ENCODE measurements at places on chromosomes 4 and X.

- no peak for DNase-seq
These were observed 90.5 kb upstream of the ZNF827 start for GRCh38 chr4:146029147-146029546.

DNA sequence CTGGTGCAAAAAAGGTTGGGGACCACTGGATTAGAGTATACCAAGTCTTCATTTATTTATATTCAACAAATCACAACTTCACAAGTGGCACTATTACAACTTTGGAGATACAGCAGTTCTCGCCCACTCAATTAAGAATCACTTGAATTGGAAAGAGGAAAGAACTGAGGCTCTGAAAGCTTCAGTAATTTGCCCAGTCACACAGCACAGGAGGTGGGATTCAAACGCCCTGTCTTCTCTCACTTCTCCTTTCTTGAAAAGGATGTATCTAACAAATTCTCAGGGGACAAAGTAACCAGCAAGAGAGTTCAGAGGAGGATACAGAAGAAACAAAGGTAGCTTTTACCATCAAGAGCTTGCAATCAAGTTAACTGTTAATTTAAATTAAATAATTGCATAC, 12.4 kb downstream of the SMIM14 start:
- DNase-seq: no peak

DNA sequence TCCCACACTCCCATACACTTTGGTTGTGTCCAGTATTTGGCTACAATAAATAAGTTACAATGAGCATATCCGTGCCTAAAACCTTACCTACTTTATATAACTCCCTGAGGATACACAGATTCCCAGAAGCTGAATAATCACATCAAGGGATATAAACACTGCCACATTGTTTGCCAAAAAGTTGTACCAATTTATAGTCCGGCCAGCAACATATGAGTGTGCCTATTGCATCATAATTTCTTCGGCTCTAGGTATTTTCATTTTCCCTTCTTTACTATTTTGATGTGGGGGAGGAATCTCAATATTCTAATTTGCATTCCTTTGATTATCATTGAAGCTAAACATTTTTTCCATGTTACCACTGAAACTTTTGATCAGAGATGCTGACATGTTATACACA, 146.4 kb downstream of the PCDH19 start:
- no peak for DNase-seq

DNA sequence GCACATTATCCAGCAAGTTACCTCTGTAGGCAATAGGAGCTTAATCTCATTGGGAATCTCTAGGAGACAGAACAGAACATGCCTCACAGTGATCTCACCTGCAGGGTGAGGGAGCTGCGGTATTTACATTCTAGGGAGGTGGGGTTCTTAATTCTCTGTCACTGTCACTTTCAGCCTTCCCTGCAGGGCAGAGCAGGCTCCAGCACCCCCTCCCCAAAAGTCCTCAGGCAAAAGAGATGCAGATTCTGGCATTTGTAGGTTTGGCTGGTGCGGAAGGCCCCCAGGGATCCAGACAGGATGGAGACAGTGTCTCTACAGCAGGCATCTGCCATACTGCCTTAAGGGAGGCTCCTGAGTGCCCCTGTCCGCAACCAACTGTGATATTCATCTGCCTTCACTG, 166.4 kb upstream of the ATP6AP2 start:
- DNase-seq: no peak

DNA sequence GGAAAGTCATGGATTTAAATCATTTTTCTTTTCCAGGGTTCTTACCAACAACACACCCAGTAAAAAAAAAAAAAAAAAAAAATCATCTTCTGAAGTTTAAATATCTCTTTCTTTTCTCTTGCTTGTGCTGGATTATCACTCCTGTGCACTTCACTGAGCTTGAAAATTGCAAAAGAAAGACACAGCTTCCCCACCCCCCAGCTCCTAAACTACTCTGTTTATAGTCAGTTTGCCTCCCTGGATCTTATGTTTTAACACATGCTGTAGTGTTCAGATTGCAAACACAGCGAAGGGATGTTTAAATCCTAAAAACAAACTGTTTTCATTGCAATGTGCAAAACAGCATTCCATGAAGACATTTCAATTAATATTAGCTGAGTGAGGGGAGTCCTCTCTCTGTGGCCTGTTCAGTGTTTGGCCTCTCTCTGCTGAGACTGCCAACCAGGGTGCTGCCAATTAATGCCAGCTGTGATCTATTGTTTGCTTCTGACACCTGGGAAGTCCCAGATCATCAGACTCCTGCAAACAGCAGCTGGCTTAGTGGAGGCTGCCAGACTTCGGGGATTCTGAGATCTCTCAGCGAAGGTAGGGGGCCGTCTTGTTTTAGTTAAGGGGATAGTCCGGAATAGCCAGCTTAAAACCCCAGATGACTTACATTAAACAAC, 171.1 kb upstream of the PITX2 start:
- no peak for DNase-seq

GRCh38 chr4:101306225-101306624, 41.1 kb downstream of the PPP3CA start:
- no peak for DNase-seq

- no peak for DNase-seq
These were observed 7.1 kb downstream of the HAND2 start for GRCh38 chr4:173522951-173523395.

GRCh38 chr4:102586644-102587021, 85.5 kb downstream of the NFKB1 start:
- peak; percentile 76 for DNase-seq

DNA sequence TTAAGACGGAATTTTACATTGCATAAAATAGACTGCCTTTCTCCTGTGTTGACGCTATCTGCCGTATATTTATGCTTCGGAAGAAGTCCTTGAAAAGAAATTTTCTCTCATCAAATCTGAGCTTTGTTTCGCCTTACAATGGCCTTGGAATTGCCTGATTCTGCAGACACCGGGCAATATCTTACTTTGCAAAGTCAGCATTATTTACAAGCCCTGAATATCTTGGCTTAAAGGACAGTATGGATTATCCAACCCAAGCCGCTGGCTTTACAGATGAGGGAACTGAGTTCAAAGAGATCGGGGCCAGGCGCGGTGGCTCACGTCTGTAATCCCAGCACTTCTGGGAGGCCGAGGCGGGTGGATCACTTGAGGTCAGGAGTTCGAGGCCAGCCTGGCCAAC, 1.1 kb upstream of the MANBA start:
- DNase-seq: no peak

DNA sequence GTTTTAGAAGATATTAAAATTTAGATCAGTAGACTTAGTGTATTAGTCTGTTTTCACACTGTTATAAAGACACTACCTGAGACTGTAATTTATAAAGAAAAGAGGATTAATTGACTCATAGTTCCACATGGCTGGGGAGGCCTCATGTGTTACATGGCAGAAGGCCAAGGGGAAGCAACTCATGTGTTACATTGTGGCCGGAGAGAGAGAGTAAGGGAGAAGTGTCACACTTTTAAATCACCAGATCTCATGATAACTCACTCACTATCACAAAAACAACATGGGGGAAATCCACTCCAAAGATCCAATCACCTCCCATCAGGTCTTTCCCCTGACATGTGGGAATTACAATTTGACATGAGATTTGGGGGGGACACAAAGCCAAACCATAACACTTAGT, 1159.7 kb upstream of the PCDH7 start:
- DNase-seq: no peak

DNA sequence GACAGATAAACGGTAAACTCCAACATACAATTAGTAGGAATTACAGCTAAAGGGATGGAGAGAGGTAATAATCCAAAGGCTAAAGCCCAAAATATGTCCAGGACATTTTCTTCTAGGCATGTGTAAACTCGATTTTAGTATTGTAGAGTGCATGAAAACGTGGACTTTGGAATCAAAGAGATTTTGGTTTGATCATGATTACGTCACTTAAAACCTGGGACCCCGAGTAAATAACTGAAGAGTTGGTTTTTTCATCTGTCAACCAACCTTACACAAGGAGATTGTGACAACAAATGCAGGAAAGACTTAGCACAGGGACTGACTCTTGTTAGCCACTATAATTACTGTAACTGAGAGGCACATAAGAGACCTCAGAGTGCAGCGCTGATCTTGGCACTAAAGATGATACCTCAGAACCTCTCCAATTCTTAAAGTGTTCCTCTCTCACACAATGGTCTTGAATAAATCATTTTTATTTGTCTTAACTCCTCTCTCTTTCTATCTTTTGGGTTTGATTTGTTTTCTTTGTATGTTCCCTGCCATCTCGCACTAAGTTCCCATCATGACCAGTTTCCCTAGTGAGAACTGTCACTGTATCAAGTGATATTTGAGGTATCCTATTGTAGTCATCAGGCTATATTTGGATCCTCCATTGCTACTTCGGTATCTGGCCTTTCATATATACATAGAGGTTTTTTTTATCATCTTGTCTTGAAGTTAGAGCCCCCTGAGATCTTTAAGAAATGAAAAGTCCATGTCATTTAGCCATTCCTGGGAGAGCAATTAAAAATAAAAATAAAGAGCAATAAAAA, 32.2 kb upstream of the MSL3 start:
- no peak for DNase-seq

GRCh38 chr4:57156242-57156990, 46.2 kb upstream of the IGFBP7 start:
- no peak for DNase-seq

GRCh38 chr4:85488416-85488815, 13.5 kb downstream of the ARHGAP24 start:
- no peak for DNase-seq

GRCh38 chr4:3043282-3044020, 30.9 kb downstream of the HTT-AS start:
- DNase-seq: no peak

DNA sequence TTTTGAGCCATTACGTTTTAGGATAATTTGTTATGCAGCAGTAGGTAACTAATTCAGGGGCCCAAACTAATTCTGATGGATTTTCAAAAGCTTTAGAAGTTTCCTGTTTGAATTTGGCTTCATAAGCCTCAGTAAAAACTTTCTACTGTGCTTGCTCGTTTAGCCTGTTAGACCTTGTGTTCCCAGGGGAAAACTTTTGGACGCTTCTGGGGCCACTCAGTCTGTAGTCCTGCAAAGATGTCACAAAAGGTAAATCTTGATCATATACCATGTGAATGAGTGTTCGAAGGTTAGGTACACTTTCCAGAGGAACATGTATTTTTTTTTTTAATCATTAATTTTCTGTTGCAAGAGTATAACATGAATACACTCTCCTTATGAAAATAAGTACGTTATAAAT, 70.7 kb downstream of the SUPT20HL2 start:
- no peak for DNase-seq

GRCh38 chr4:111556851-111557250, 588.4 kb upstream of the FAM241A start:
- no peak for DNase-seq

DNA sequence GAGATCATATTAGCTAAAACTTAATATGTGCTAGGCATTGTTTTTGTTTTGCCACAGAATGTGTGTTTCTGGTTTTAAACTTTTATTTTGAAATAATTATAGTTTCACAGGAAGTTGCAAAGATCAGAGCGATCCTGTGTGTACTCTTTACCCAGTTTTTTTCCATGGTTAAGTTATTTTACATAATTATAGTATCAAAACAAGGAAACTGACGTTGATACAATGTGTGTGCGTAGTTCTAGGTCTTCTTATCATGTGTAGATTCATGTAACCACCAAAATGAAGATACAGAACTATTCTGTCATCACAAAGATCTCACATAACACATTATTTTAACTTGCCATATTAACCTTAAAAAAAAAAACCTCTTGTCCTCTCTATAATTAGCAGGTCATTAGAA, 69.2 kb downstream of the BLTP1 start:
- no peak for DNase-seq

DNA sequence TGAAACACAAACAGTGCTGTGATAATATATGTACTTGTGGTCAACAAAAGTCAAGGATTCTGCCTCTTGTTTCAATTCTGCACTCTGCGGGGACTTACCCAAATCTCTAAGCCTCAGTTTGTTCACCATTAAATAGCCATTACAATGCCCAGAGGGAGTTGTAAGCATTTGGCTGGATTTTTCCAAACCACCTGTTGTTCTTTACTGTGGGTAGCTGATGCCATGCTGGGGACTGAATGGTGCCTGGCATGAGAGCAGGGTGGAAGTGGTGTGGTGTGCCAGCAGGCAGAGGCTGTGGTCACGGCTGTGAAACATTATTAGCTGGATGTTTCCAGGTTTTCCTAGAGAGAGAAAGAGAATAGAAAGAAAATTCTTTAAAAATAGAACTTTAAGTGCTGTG, 60.7 kb upstream of the PAK3 start:
- DNase-seq: no peak

GRCh38 chr4:52755426-52755825, 4.2 kb upstream of the ERVMER34-1 start:
- DNase-seq: no peak

DNA sequence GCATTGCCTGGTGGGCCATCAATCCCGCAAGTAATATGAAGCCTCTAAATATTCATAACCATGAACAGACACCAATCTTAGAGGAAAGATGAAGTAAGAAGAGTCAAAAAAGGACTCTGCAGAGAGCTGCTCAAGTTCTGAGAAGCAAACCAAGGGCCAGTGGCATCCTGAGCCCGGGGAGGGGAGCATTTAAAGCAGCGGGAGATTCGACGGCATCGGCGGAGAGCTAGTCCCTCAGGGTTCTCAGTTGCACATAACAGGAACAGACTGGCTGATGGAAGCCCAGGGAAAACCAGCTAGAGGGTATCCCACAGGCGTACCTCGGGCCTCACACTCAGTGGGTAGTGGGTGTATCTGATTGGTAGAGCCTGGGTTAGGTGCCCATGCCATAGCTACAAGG, 4.9 kb upstream of the PNMA6E start:
- DNase-seq: no peak

DNA sequence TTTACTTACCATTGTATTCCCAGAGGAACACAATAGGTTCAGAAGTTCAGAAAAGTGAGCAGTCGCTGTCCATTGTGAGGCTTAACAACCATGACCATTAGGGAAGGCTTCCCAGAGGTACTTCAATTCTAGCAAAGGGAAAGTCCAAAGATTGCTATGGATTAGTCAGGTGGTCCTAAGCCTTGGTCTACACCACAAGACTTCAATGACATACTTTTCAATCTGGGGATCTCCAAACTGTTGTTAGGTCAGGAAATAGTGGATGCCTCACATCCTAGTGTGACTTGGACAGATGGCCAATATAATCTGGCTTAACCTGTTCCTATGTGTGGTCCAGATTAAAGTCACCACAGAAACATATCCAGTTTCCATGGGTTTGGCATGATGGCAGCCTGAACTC, 118.0 kb downstream of the SPCS3 start:
- DNase-seq: no peak

- no peak for DNase-seq
These were observed 275.3 kb upstream of the SPOCK3 start for GRCh38 chr4:167509551-167509950.
